ENCODE measurements at places on chromosomes 2 and 18.

GRCh38 chr2:7026742-7027141 lies 109.5 kb downstream of the RNF144A start:
- DNase-seq, result peak; percentile 35

- DNase-seq, result no peak
These were observed 102.8 kb upstream of the SALL3 start for GRCh38 chr18:78876868-78877267.

- no peak for DNase-seq
These were observed 615.5 kb upstream of the SETBP1 start for GRCh38 chr18:44065206-44065605.

- no peak for DNase-seq
These were observed 330.0 kb upstream of the PKDCC start for GRCh38 chr2:41717839-41718238.

- DNase-seq, result no peak
These were observed 642 bp upstream of the SRSF7 start for GRCh38 chr2:38751596-38752410.

- DNase-seq, result peak; percentile 80
These were observed 2.9 kb downstream of the LRATD1 start for GRCh38 chr2:14635391-14635871.

Data from nephron progenitor cell (in vitro differentiated cells).